CD8-positive, alpha-beta T cell (primary cell): ENCODE measurements at places on chromosomes 4 and X. TPM values are rescaled to one million over a fixed set of nuclear protein-coding genes. Genes with fewer than 3 reads are reported as not detected.

THAP9 gene
- total RNA-seq, result 7.3 TPM

FAM241A gene
- 0.67 TPM for total RNA-seq

IL13RA2 gene
- total RNA-seq, result not detected

BEX5 gene
- total RNA-seq, result 14.4 TPM

DACH2 gene
- not detected for total RNA-seq

PCYT1B gene
- total RNA-seq, result not detected

NEXMIF gene
- total RNA-seq, result 0.41 TPM

GYPE gene
- not detected for total RNA-seq

MAGIX gene
- total RNA-seq, result 0.31 TPM

MAML3 gene
- 2.7 TPM for total RNA-seq

MED12 gene
- total RNA-seq, result 57.4 TPM

ANTXR2 gene
- total RNA-seq, result 6.9 TPM

SHROOM2 gene
- total RNA-seq, result not detected

RCHY1 gene
- total RNA-seq, result 52.8 TPM

PPARGC1A gene
- not detected for total RNA-seq

CLIC2 gene
- not detected for total RNA-seq

ADH1A gene
- total RNA-seq, result not detected

CT45A1 gene
- not detected for total RNA-seq

FGA gene
- not detected for total RNA-seq

LUZP4 gene
- not detected for total RNA-seq

XAGE2 gene
- total RNA-seq, result not detected

SPATA4 gene
- not detected for total RNA-seq

EGFL6 gene
- total RNA-seq, result not detected

ABCG2 gene
- 0.61 TPM for total RNA-seq
